ENCODE measurements at places on chromosomes 1 and 21.
A peak's percentile ranks its signal among the peaks of the same experiment; 100 is the strongest.

- no peak for DNase-seq
These were observed 437.8 kb downstream of the LTN1 start for GRCh38 chr21:28554660-28555475.

- DNase-seq = no peak
These were observed 21.6 kb upstream of the TRABD2B start for GRCh38 chr1:48018799-48019198.

- no peak for DNase-seq
These were observed 89.4 kb upstream of the VAV3 start for GRCh38 chr1:108054396-108054795.

DNA sequence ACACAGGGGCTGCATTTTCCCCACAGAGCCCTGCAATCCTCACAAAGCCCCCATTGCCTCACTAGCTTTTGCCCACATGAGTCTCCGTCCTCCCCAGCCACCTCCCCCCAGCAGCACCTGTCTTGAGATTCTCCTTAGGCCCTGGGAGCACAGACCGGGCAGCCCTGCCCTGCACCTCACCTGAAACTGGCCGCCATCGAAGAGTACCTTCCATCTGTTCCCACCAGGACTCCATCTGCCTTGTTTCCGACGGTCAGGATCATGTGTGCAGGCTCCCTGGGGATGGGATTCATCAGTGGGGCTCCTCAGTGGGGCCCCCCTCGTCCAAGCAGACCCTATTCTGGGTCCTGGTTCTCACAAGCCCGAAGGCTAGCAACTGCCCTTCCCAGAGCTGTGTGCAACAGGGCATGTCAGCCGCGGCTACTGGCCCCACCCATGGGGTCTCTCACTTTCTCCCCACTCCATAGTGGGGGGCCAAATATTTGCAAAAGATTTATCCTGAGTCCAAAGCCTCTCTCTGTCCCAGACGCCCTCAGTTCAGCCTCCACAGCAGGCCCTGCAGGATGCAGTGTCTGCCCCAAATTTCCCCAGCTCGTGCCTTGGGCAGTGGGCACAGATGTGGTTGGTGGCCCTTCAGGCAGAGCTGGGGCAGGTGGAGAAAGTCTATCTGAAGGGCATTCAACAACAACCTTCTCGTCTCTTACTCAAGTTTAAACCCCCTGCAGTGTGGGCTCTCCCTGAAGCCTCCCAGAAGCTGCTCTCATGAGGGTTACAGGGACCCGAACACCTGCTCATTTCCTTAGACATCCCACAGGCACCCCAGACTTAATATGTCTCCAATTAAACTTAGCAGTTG lies 4.8 kb downstream of the PDZK1IP1 start:
- DNase-seq = no peak

DNA sequence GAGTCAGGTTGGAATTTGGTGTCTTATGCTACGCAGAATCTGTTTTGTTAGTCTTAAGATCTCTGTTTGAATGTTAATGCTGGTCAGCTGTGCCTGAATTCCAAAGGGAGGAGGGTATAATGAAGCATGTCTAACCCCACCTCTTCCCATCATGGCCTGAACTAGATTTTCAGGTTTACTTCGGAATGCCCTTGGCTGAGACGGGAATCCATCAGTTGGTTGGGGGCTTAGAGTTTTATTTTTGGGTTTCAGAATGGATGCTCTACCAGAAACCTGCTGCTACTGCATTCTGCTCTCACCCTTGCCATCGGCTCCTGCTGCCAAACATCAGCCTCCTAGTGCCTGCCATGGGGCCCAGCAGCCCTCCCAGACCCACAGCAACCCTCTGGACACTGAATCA lies 24.1 kb upstream of the ETV3 start:
- no peak for DNase-seq

GRCh38 chr1:178037510-178038253 lies 56.2 kb upstream of the RASAL2 start:
- peak; percentile 50 for DNase-seq

DNA sequence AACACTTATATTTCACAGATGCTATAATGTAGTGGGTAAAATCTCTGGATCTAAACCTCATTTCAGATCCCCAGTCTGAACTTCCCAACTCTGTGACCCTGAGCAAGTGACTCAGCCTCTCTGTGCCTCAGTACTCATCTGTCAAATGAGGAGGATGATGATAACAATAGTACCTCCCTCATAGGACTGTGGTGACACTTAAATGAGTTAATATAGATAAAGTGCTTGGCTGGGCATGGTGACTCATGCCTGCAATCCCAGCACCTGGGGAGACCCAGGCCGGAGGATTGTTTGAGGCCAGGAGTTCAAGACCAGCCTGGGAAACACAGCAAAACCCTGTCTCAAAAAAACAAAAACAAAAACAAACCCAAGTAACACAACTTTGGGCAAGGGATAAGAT lies 4.7 kb upstream of the ECE1 start:
- DNase-seq = no peak

GRCh38 chr1:206698011-206698410 lies 13.3 kb downstream of the MAPKAPK2 start:
- DNase-seq = no peak

GRCh38 chr1:185038813-185039376 lies 6.5 kb upstream of the RNF2 start:
- no peak for DNase-seq

Data from cortex of kidney (tissue), 1 donor.